GM23338 (cell line): ENCODE measurements at places on chromosomes 5 and 9. TPM values are rescaled to one million over a fixed set of nuclear protein-coding genes. Genes with fewer than 3 reads are reported as not detected.
A peak's percentile ranks its signal among the peaks of the same experiment; 100 is the strongest.

- DNase-seq: no peak
These were observed 14.6 kb upstream of the ICE1 start for GRCh38 chr5:5407924-5408323.

DNA sequence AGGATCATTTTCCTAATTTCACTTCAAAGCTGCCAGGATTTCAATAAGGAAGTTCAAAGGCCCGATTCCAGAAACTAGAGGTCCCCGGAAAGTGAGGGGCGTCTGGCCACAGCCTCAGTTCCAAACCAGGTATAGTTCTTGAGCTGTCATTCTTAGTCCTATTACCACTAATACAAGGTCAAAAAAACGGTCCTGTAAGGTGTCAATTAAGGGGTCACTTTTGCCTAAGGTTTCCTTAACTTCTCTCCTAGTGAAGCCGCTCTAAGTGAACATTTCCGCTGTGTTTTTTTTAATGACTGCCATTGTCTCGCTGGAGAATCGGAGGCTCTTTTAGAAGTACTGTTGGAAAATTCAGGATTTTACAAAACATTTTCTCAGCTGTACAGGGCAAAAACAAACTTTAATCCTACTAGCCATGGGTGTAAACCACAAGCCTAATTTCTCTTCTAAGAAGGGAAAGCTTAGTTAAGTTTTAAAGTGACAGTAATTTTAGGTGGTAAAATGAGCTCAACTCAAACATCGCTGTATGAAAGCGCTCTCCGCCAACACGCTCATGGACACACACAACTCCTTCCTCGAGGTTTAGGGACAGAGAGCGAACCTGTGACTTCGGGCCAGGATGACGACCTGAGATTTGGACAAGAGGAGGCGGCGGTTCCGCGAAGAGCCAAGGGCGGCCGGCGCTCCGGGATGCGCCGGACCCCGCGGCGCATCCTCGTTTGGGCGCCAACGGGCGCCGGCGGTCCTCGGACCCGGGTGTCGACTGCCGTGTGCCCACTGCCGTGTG is 76.7 kb upstream of the IFNE start:
- peak; percentile 50 for DNase-seq

GRCh38 chr5:1542781-1543180 is 19.0 kb upstream of the LPCAT1 start:
- DNase-seq: no peak

GRCh38 chr5:75993643-75994520 is 89.3 kb upstream of the SV2C start:
- no peak for DNase-seq

- no peak for DNase-seq
These were observed 273.3 kb upstream of the TNC start for GRCh38 chr9:115391168-115391825.

DNA sequence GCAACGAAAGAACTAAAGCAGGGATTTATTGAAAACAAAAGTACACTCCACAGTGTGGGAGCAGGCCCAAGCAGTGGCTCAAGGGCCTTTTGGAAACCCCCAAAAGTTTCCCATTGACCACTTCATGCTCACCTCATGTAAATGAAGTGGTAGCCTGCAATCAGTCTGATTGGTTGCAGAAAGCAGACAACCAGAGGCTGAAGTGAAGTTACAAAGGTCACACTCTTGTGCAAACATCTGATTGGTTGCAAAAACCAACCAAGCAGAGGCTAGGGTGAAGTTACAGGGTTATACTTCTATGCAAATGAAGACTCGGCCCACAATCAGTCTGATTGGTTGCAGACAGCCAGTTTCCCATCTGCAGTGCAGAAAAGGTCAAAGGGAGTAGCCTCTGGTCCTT is 258.0 kb downstream of the YTHDC2 start:
- DNase-seq: no peak

DNA sequence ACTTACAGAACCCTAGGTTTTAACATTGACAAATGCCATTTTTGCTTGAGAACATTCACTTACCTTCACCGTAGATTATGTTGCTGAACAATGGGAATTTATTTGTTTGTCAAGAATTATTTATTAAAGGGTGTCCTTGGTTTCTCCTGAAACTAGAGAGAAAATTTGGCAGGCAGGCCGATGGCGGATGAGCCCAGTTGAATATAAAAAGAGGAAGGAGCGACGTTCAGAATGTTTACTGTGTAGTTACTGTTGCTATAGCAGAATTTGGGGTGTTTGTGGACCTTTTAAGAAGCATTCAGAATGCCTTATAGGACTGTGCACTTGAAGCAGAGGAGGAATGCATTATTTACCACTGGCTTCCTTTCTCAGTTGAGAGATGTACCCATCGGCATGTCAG is 268.2 kb downstream of the CDH10 start:
- no peak for DNase-seq

DNA sequence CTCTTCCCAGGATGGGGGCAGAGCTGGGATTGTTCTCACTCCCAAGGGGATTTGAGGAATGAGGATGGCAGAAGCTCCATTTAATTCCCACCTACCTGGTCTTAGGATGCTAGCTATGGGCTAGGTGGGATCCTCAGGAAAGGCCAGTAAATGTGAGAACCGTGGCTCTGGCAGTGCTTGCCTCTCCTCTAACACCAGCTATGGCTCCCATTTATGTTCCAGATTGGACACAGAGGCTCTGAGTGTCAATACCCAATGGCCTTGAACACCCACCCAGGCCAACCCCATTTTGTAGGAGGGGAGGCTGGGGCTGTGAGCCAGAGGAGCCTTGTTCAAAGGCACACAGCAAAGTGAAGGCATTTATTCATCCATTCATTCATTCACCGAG is 10.2 kb upstream of the DAB2IP start:
- DNase-seq: no peak

DNA sequence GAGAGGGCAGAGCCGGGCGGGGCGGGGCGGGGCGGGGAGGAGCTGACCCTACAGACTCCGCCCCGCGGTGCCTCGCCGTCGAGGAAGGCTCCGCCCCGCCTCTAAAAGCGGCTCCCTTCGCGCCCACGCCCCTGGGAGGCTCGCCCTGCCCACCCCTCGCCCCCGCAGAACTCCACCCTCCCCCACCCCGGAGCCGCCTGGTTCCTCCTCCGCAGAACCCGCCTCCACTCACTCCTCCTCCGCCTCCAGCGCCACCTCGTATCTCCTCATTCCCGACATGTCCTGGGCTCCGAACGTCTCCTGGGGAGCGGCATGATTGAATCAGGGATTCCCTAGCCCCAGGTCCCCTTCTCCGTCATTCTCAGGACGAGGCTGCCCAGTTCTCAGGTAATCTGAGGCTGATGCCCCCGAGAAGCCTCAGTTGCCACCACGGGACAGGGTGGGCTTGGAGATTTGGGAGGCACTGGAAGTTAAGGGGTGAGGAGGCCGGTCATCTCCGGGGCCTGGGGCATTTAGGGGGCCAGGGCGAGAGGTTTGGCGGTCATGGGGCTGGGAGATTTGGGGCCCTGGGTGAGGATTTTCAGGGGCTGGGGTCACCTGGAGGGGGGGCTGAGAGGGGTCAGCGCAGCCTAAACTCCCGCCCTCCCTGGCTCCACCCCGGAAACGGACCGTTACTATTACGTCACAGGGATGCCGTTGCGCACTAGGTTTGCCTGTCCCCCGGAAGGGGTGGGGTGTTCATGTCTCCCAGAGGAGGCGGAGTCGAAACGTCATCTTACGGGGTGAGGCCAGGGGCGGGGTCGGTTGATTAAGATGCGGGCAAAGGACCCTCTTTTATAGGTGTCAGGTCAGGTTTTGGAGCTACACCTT is 3.2 kb upstream of the CCL27 start:
- peak; percentile 99 for DNase-seq

DNA sequence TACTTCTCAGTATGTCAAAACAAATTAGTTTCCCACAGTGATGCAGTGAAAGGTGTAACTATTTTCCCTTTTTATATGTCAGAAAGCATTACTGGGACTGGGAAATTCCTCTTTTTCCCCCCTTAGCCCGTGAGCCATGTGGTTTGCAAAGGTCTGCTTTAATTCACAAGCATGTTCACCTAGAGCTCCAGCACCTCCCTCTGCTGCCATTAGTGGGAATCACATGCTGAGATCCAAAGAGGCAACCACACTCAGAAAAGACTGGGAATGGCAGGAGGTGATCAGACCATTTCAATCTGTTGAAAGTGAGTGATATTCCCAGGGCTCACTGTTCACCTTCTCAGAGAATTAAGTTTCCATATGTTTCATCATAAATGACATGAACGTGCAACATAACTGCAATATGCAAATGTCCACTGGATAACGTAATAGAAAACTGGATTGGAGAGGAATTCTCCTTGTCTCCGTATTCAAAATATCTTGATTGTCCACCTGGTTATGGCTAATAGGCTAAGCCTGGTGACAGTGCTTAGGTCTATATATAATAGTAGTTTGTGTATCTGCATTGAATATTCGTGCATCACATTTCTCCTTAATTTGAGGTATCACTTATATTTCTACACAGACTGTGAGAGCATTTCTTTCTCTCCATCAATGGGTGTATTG is 703.5 kb upstream of the WWC1 start:
- peak; percentile 84 for DNase-seq

GRCh38 chr5:152501294-152501693 is 96.2 kb upstream of the NMUR2 start:
- no peak for DNase-seq

- peak; percentile 50 for DNase-seq
These were observed 112.3 kb upstream of the GDNF start for GRCh38 chr5:37951946-37952721.

- no peak for DNase-seq
These were observed 232.2 kb downstream of the PDE4D start for GRCh38 chr5:59661311-59661710.

DNA sequence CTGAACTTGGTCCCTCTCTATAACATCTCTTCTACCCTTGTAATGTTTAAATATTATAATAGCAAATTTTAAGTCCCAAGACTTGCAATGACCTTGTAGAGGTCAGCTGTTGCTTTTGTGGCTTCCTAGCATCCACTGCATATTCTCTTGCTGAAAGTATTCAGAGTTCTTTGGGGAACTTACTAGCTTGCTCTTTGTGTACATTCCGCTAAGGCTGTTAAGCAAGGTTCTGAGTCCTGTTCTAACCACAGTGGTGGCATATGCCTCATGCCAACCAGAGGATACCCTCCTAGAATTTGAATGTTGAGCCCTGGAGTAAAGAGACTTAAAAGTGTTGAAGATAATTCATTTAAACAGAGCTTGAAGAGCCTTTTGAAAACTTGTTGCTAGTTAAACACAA is 570.9 kb downstream of the TLE1 start:
- no peak for DNase-seq

GRCh38 chr5:8394965-8395364 is 526.0 kb downstream of the MTRR start:
- DNase-seq: peak; percentile 67

GRCh38 chr5:36607114-36607571 is 737 bp downstream of the SLC1A3 start:
- DNase-seq: peak; percentile 66

GRCh38 chr9:126623667-126624478 is 10.1 kb downstream of the LMX1B start:
- DNase-seq: peak; percentile 73

- DNase-seq: peak; percentile 31
These were observed 2.1 kb upstream of the DMRT3 start for GRCh38 chr9:974031-974995.

Gene AQP7
- total RNA-seq: not detected in 2 replicates

Gene APBA1
- total RNA-seq: 0.58 and 1.0 TPM in 2 replicates

Gene SLIT3
- 0.59 and 4.3 TPM in 2 replicates for total RNA-seq

Gene PRDM9
- total RNA-seq: not detected in 2 replicates

Gene TAF11L8
- total RNA-seq: not detected in 2 replicates

Gene PTGES
- total RNA-seq: 3.6 and 3.9 TPM in 2 replicates

Gene PTAR1
- total RNA-seq: 218 and 219 TPM in 2 replicates

Gene LCN9
- not detected in 2 replicates for total RNA-seq

Gene IRGM
- total RNA-seq: not detected in 2 replicates

Gene CEL
- total RNA-seq: 1.0 and 2.3 TPM in 2 replicates

Gene SLC6A3
- 0.85 and 1.0 TPM in 2 replicates for total RNA-seq

Gene UBAP1
- total RNA-seq: 20.7 and 24.9 TPM in 2 replicates
